ENCODE measurements at places on chromosomes 2 and 18.

GRCh38 chr2:216827073-216827720, 32.7 kb downstream of the TNP1 start:
- DNase-seq: no peak

GRCh38 chr2:70596293-70596692, 42.7 kb upstream of the TGFA start:
- DNase-seq: no peak

- no peak for DNase-seq
These were observed 199.7 kb downstream of the PIEZO2 start for GRCh38 chr18:10949655-10950054.

GRCh38 chr2:128530025-128530573, 211.4 kb upstream of the HS6ST1 start:
- DNase-seq: no peak

- DNase-seq: no peak
These were observed 13.8 kb upstream of the FZD7 start for GRCh38 chr2:202019689-202020450.

- no peak for DNase-seq
These were observed 26.5 kb upstream of the KCNF1 start for GRCh38 chr2:10885094-10885860.

- no peak for DNase-seq
These were observed 7.3 kb upstream of the FEZ2 start for GRCh38 chr2:36605273-36605672.

All from omental fat pad (tissue), 4 donors.